ENCODE measurements at places on chromosomes 5 and 9.

GRCh38 chr9:85224729-85225128 is 517.0 kb downstream of the AGTPBP1 start:
- peak; percentile 79 for DNase-seq

DNA sequence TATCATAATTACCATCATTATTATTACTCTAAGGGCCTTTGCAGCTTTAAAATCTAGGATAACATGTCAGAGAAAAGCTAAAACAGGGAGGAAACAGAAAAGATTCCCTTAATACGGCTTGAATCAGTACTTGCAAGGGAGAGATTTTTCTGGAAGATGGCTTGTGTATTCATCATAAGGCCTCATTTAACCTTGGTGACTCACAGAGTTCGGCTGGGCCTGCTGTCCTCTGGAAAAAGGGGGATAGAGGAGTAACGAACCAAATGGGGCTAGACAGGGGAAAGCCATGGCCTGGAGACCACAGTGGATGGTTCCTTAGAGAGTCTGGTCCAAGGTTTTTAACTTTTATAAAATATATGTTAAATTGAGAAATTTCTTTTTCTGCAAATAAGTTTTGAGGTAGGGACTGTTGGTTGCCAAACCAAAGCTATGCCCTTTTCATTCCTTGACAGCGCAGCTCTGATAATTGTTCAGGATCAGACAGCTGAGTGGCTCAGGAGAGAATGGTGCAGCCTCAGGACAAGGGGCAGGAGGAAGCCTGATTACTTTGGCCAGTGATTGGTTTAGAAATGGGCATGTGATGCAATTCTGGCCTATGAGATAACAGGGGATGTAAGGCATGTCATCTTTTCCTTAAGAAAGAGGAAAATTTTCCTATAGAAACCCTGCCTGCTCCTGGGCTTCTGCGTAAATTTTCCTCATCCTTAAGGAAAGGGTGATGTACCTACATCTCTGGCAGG is 25.6 kb upstream of the GSN start:
- no peak for DNase-seq

DNA sequence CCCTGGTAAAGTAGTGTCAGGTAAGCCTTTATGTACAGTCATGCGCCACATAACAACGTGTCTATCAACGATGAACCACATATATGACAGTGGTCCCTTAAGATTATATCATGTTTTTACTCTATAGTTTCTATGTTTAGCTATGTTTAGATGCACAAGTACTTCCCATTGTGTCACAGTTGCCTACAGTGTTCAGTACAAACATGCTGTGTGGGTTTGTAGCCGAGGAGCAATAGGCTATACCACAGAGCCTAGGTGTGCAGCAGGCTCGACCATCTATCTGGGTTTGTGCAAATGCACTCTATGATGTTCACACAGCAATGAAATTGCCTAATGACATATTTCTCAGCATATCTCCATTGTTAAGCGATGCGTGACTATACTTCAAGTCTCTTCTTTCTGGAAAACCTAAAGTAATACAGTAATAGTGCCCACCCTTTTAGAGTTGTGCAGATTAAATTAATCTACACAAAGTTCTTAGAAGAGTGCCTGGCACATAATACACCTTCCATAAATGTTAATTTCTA is 295.9 kb downstream of the ARHGAP26 start:
- no peak for DNase-seq

DNA sequence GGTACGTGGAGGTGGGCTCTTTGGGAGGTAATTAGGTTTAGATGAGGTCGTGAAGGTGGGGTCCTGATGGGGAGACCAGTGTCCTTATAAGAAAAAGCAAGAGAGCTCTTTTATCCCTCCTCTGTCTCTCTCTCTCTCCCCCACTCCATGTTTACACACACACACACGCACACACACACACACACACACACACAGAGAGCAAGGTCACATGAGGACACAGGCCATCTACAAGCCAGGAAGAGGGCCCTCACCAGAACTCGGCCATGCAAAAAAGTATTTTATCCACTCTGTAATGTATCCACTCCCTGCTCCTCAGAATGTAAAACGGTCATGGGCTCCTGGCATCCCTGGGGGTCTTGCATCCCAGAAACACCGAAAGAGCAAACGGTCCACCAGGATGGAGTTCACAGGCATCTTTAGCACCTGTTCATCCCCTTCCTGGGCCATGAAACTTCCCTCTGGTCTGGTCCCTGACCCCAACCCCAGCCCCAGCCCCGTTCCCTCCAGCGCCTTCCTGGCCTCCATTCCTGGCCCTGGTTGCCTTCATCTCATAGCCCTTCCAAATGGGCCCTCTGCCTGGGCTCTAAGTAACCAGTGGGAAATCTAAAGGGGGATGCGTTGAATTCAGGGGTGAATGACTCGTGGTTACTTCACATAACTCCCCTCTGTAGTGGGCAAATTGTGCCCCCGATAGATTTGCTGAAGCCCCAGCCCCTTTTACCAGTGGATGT is 88.8 kb downstream of the NSUN2 start:
- no peak for DNase-seq

- DNase-seq = peak; percentile 83
These were observed 58.3 kb upstream of the CPEB4 start for GRCh38 chr5:173829826-173830225.

DNA sequence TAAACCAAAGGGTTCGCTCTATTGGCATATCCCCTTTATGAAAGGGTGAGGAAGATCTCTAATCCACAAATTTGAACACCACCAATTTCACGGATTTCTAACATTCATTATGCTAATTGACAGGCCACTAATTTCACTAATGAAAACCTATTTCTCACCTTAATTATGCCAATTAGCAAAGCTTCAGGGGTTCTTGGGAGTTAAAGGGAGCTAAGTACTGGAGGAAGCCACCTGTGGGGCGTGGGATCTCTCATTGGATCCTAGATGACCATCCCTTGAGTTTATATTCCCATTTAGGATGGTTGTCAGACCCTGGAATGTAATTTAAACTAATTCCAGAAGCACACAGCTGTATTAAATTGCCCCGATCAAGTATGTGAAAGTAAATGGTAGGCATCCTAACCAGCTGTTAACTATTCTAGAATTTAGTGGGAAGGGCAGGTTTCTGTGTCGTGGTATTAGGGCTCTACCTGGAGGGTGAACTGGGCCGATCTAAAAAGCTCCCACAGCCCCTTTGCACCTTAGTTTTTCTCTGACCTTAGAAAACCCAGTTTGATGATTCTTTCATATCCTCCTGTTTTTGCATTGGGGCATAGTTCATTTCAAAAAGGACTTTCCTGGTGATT is 77.1 kb downstream of the C9orf152 start:
- DNase-seq = no peak

All from kidney epithelial cell (primary cell).